A549 (cell line): ENCODE measurements at places on chromosomes 2 and 18. TPM values are rescaled to one million over a fixed set of nuclear protein-coding genes. Genes with fewer than 3 reads are reported as not detected.
A peak's percentile ranks its signal among the peaks of the same experiment; 100 is the strongest.

- DNase-seq: peak; percentile 45
Measured at GRCh38 chr2:209208211-209208610, 215.6 kb upstream of the MAP2 start.

DNA sequence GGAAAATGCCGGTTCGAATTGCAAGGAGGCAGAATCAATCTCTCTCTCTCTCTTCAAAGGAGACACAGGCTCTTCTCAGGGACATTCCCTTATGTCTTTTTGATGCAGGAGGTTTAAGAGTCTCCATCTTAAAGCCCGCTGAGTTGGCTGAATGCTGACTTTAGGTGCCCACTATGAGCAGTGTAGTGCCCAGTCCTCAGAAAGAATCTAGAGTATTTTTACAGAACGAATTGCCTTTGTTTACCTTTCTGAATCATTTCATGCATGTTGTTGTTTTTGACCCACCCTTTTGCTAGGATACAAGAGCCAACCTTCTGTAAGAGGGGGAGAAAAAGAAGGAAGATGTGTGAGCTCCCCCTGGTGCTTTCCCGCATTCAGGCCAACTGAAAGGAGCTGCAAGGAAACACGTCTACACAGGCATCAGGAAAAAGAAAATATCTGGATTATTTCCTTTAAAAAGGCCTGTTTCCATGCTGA lies 193.5 kb upstream of the TCF4 start:
- peak; percentile 7 for DNase-seq

DNA sequence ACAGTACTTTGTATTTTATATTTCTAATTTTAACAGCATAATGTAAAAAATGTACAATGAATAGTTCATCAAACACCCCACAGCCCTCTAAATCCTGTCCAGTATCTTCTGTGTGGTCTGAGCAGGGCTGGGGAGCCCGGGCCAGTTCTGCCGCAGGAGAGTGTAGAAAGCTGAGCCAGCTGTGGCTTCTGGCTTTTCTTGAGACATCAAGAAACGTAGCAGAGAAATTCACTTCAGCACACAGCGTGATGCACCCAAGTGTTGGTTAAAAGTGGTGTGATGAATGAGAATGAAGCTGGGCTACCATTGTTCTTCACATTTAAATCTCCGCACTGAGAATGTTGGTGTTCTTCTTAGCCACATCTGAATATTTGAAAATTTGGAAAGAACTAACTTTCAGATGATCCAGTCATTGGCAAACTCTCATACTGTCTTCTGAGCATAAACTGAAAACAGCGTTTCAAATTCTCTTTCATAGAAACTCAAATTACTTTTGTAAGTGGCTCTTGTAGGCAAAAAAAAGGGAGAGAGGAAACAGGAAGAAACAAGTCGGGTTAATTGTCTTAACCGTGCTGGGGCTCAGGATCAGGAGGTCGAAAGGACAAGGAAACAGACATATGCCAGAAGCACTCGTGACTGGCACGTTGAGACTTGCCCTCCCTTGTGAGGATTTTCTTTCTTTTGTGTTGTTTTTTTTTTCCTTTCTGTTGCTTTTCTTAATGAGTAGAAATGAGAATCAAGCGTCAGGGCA lies 23.4 kb upstream of the TMEM87B start:
- DNase-seq: no peak

Gene PLEKHH2
- polyA plus RNA-seq: 0.68 to 0.92 TPM (median 0.90 TPM) in 3 replicates

DNA sequence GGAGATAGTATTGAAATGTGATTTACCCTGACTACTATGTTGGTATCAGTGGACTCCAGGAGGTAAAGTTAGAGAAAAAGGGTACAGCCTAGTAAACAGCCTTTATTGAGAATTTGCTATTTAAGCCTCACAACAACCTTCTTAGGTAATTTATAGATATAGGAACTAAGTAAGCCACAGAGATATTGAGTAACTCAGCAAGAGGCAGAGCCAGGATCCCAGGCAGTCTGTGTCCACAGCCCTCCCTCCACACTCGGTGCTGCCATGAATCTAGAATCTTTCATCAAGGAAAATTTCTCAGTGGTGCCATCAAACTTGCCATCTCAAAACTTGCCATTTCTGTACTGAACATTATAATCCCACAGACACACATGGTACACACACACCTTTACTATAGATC lies 170.9 kb downstream of the CAPN13 start:
- DNase-seq: no peak

Gene RASGRP3
- polyA plus RNA-seq: 1.5 to 1.7 TPM (median 1.5 TPM) in 3 replicates

Gene LRRTM1
- polyA plus RNA-seq: not detected in 3 replicates

DNA sequence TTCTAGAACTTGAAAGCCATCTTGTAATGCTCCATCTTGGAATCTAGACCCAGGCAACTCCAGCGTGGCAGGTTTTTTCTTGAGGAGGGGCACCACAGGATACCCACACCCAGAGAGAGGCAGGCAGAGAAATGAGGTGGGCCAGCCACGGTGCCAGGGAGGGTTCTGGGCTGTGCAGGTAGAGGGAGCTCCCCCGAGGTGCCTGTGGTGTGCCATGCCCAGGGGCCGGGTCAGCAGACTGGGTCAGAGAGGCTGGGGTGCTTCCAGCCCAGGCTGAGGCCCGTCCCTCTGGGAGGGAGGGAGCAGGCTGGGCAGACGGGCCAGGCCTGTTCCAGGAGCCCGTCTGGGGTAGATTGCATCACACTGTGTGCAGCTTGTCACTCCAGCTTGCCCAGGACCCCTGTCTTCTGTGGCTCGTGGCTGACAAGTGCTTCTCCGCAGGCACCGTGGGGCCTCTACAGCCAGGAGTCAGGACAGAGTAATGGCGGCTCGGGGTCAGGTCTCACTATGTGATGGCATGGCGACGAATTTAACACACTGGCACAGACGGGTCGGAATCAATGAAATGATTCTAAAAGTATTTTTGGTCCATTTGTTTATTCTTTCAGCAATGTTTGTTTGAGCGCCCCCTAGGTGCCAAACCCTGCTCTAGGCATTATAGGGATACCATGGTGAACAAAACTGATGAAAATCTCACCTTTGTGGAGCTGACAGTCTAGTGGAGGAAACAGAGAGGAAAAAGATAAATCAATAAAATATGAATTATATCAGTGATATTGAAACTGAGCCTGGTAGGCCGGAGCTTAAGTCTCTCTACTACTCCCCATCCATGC lies 144.0 kb downstream of the ACOXL start:
- DNase-seq: no peak

DNA sequence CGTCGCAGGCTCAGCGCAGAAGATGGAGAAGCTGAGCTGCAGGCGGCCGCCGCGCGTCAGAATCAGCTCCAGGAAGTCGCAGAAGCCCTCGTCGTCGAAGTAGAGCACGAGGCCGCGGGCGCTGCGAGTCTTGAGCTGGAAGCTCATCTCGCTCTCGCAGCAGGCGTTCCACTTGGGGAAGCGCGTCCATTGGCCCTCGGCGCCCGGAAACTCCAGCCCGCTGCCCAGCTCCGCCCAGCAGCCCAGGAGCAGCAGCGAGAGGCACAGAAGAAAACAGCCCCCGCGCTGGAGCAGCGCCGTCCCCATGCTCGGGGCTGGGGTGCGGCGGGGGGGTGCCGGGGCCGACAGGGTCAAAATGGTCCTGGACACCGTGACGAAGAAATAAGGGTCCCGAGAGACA lies 4.0 kb downstream of the NRXN1 start:
- no peak for DNase-seq

Gene CD226
- polyA plus RNA-seq: 0.26 to 0.57 TPM (median 0.28 TPM) in 3 replicates

DNA sequence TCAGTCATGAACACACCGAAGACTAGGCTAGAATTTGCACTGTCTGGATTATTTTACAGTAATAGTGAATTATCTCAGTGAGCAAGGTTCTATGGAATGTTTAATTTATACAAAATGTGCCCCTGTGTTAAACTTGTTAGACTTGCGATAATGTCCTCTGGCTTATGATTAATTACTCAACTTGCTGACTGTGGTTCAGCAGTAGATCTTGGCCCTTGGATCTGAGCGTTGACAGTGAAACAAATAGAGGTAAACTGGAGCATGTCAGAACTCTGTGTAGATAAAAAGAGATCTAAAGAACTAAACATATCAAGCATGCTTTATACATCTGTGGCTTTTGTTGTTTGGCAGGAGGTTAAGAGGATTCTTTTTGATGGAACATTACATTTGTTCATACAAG lies 407.6 kb downstream of the DSEL start:
- DNase-seq: no peak

GRCh38 chr2:170843656-170844055 lies 27.0 kb downstream of the GAD1 start:
- DNase-seq: no peak

GRCh38 chr2:58860586-58860985 lies 619.5 kb upstream of the FANCL start:
- DNase-seq: no peak

GRCh38 chr2:161412346-161412745 lies 3.8 kb upstream of the TBR1 start:
- DNase-seq: no peak

Gene DLGAP1
- 0.04 to 0.09 TPM (median 0.07 TPM) in 3 replicates for polyA plus RNA-seq

Gene CNGA3
- polyA plus RNA-seq: not detected in 3 replicates

DNA sequence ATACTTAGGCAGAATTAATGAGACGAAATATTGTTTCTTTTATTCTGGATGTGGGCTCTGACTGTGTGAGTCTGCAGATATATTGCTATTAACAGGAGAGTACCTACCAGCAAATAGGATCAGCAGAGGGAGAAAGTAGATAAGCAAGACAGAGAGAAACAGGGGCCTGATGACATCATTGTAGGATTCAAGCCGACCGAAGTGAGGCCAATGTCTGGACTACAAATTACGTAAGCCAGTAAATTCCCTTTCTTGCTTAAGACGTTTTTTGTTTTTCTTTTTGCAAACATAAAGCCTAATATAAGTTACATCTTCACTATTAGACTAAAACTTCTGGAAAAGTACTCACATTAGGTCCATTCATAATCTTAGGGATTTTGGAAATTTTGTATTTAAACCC lies 21.4 kb upstream of the PTPRM start:
- DNase-seq: no peak

Gene TUBA3E
- polyA plus RNA-seq: not detected in 3 replicates

Gene SMCHD1
- polyA plus RNA-seq: 15.5 to 18.3 TPM (median 16.1 TPM) in 3 replicates

Gene NDUFV2
- 105 to 115 TPM (median 108 TPM) in 3 replicates for polyA plus RNA-seq

GRCh38 chr2:105933906-105934305 lies 189.2 kb downstream of the NCK2 start:
- no peak for DNase-seq

- DNase-seq: no peak
Measured at GRCh38 chr18:2338601-2339000, 232.7 kb downstream of the METTL4 start.

Gene NLRC4
- not detected in 3 replicates for polyA plus RNA-seq

Gene EPAS1
- 111 to 128 TPM (median 122 TPM) in 3 replicates for polyA plus RNA-seq

Gene DPY30
- 142 to 155 TPM (median 153 TPM) in 3 replicates for polyA plus RNA-seq

- DNase-seq: no peak
Measured at GRCh38 chr2:52539026-52539970, 1228.3 kb upstream of the CHAC2 start.

DNA sequence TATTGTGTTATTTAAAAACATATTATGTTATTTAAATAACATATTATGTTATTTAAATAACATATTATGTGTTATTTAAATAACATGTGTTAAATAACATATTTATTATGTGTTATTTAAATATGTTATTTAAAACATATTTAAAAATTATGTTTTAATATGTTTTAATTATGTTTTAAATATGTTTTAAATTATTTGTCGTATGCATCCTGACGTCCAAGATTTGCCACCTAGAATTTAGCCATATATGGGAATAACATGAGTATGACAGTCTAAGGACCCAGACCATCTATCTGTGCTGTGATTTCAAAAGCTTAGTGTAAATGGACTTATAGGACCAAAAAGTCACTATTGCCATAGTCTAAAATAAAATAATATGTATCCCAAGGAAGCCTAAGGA lies 484.3 kb upstream of the KLHL29 start:
- DNase-seq: no peak

GRCh38 chr18:24710474-24710873 lies 250.0 kb downstream of the HRH4 start:
- no peak for DNase-seq

DNA sequence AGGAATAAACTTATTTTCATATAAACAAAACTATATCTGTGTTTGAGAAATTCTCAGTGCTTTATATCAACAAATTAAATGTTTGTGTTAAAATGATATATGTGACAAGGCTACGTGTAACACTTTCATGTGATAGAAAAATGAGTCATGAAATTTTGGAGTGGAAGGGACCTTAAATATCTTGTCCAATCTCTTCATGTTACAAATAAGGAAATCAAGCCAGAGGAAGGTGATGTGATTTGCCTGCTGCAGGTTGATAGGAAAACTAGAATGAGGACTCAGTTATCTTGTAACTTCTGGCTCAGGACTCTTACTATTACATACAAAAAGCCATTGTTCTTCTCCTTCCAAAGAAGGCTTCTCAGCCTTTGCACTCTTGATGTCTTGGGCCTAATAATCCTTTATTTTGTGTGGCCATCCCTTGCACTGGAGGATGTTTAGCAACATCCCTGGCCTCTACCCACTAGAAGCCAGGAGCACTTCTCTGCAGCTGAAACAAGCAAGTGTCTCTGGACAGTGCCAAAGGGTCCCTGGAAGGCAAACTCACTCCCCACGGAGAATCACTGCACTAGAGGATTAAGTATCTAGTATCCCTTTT lies 43.0 kb upstream of the NARS1 start:
- no peak for DNase-seq

- DNase-seq: no peak
Measured at GRCh38 chr18:68263481-68263880, 451.4 kb downstream of the TMX3 start.

- DNase-seq: no peak
Measured at GRCh38 chr2:238518172-238518820, 91.6 kb downstream of the ASB1 start.

DNA sequence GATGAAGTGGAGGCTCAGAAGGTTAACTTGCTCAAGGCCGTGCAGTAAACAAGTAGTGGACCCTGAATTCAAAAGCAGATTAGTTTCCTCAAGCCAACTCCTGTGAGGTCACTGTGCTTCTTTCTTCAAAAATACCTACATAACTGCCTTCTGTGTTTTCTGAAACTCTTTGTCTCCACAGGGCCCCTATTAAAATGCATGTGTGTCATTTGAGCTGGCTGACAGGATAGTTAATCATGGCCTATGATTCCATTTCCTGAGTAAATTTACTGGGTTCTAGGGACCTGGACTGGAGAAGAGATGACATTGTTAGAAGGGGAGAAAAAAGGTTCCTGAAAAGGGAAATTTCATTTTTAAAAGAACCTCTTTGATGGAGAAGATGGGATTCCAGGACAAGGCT lies 12.9 kb upstream of the DTNA start:
- no peak for DNase-seq
